Naive thymus-derived CD8-positive, alpha-beta T cell (primary cell): ENCODE measurements at places on chromosomes 16 and 17.

- DNase-seq: no peak
Observed at GRCh38 chr16:31216422-31217135, at the start of gene PYDC1. TSS of gene PYDC1 (minus strand) at chr16:31217135. CDS start at chr16:31217028, 107 bp downstream.

DNA sequence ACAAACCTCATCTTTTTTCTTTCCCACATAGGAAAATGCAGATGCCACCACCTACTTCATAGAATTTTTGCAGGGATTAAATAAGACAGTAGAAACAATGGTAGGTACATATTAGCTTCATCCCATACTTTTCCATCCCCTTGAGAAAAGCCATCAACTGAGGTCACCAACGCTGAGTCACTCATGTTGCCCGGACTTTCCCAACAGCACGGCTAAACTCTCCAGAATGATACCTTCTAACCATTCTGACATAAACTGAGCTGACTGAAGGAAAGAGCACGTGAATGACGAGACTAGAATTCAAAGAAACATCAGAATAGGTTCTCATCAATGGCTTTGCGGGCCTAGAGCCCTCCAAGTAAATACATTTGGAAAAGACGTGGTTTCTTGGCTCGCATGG lies 146.0 kb upstream of the RCVRN start:
- no peak for DNase-seq

DNA sequence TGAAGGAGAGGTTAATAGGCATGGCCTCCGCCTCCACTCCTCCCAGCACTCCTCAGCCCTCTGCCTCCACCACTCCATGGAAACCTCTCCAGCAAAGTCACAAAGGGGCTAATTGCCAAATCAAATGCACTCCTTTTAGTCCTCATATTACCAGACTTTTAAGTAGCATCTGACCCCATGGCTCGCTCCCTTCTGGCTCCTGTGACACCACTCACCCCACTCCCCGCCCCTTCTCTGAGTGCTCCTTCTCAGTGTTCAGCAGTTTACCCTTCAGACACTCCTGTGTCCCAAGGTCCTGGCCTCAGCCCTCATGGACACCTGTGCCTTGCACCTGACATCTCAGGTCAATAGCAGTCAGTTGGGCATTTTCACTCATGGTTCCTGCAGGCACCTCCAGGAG lies 243.5 kb upstream of the CCL2 start:
- DNase-seq: no peak

DNA sequence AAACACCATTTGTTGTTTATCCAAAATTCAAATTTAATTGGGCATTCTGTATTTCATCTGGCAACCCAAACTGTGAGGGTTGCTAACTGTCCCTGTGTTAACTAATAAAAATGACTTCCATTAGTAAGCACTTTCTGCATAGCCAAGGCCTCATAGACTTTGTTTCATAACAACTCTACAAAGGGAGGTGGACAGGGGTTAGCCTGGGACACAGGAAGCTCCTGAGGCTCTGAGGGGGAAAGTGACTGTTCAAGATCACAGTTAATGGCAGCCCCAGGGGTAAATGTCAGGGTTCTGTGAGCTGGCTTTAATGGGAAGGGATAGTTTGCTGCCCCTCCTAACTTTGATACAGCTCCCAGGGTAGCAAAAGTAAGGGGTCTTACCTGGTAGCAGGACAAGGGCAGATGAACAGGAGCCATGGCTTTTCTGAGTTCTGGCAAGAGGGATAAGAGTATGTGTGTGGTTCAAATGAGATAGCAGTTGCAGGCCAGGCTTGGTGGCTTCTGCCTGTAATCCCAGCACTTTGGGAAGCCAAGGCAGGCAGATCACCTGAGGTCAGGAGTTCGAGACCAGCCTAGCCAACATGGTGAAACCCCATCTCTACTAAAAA lies 2.2 kb downstream of the HEATR9 start:
- no peak for DNase-seq

GRCh38 chr16:2147378-2147777 lies 1.0 kb upstream of the RAB26 start:
- DNase-seq: no peak

GRCh38 chr17:1143573-1143972 lies 36.2 kb downstream of the ABR start:
- no peak for DNase-seq

DNA sequence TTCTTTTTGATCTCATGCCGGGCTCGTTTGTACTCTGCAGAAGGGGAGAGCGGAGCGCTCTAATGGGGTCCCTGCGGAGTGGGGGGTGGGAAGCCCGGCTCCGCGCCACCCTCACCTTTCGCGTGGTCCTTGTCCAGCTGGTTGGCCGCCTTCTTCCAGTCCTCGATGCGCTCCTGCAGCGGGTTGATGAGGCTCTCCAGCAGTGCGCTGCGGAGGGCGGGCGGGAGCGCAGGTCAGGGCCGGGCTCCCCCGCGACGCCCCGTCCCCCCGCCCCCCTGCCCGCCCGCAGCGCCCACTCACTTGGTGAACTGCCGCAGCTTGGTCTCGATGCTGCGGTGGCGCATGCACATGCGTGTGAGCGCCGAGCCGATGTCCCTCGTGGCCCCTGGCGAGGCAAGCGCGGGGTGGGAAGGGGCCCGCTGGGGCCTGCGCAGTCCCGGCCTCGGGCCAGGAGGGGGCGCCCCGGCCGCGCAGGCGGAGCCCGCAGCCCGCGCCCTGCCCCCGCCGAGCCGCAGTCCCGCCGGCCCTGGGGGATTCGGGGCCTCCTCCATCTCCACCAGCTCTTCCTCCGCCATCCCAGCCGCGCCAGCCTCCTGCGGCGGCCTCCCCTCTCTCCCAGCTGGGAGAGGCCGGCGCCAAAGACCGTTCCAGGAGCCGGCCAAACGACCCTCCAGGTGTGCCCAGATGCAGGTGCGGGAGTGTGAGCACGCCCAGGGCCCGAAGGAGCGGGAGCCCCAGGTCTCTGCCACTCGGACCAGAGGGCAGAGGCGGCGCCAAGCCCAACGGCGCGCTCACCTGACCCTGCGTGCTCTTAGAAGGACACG lies 6.0 kb downstream of the MTSS2 start:
- DNase-seq: peak; percentile 30

DNA sequence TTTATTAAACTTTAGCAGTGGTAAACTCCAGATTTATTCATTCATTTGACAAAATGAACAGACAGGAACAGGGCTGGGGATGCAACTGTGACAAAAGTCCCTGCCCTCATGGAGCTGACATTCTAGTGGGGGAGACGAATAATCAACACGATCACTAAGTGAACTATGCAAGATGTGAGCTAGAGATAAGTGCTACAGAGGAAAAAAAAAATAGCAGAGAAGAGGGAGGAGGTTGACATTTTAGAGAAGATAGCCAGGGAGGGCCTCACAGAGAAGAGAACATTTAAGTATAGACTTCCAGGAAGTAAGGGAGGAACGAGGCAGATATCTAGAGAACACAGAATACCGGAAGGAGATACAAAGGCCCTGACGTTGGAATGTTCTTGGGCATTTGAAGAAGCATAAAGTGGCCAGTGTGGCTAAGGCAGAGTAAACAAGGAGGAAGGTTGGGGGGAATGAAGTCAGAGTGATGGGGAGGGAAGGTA lies 17.9 kb upstream of the AP1G1 start:
- no peak for DNase-seq

DNA sequence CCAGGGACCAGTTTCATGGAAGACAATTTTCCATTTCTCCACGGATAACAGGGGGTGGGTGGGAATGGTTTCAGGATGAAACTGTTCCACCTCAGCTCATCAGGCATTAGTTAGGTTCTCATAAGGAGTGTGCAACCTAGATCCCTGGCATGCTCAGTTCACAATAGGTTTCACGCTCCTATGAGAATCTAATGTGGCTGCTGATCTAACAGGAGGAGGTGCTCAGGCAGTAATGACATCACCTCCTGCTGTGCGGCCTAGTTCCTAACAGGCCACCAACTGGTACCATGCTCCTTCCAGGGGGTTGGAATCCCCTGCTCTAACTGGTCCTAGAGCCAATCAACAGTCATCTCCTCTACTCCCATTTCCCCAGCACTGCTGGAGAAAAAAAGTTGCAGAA lies 19.9 kb downstream of the TEX14 start:
- no peak for DNase-seq

- DNase-seq: no peak
Observed at GRCh38 chr16:65961476-65962143, 404.9 kb upstream of the CDH5 start.

DNA sequence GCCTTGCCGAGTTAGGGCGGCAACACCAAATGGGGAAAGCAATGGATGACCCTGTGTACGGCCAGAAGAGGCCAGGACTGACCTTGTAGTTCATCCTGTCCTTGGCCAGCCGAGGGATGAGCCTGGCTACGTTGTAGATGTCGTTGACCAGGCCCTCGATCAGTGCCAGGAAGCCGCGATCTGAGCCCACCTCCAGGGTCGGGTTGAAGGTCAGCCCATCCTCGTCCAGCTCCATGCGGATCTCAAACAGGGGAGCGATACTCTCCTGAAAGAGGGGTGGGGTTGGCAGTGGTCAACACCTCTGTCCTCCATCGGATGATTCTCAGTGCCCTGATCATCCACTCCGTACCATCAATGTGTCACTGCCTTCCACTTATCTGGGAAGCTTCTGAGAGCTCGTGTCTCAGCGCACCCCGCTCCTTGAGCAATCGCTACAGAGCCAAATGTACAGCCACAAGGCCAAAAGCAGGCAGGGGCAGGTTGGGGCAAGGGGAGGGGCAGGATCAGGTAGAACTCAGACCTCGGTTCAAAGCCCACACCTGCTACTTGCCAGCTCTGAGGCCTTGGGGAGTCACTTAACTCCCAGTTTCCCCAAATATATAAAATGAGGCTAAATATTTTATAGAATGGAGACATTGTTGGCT lies 39.9 kb downstream of the DNAH17 start:
- no peak for DNase-seq

DNA sequence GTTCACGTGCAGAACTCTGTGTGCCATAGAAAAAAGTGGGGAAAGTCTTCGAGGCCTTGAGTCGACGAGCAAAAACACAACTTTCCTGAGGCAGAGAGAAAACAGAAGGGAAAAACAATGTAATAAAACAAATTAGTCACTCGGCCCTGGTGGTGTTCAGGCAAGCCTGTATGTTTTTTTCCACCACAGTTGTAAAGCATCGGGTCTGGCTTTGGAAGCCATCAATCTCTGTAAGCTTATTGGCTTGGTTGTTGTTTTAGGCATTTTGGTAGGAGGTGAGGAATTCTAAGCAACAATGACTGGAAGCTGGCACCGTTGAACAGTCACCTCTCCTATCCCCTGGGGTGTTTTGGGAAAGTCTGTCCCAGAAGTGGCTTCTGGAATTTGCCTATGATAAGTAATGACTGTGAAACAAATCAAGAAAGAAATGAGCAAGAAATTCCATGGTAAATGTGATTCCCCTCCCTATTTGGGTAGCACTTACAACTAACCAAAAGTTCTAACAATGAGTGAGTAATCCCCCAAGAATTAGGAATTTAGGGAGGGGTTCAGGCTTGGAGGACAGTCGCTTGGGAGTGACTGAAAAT lies 2.8 kb downstream of the CDH13 start:
- DNase-seq: no peak

GRCh38 chr17:43526886-43527648 lies 19.1 kb downstream of the ETV4 start:
- no peak for DNase-seq

- no peak for DNase-seq
Observed at GRCh38 chr16:51968749-51969148, 578.2 kb downstream of the TOX3 start.

GRCh38 chr17:34393401-34393800 lies 30.4 kb upstream of the CCL1 start:
- DNase-seq: no peak

DNA sequence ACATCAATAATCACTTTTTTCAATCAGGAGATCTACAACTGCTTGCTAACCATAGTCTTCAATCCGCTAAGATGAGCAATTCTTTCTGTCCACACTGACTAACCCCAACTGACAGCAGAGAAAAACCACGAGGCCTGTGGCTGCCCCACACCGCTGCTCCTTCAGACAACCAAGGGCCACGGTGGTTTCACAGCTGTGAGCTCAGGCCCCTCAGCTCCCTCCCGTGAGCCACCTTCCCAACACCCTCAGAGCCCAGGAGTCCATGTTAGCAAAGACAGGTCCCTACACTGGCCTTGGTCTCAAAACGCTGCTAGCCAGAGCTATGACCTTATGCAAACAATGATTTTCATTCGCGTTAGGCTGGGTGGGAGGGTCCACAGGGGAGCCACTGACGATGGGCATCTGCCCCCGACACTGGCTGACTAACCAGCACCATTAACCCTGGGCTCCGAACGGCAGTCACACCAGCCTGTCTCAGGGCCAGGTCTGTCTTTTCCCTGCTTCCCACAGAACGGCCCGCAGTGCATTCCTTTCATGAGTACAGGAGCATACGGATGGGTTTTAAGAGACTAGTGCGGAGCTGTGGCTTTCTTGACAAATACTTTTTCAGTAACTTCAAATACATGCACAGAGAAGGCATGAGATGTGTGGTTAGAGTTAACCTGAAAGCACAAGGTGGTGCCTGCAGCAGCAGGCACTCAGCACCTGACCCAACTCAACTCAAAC lies 67.3 kb downstream of the ANKRD11 start:
- peak; percentile 53 for DNase-seq

DNA sequence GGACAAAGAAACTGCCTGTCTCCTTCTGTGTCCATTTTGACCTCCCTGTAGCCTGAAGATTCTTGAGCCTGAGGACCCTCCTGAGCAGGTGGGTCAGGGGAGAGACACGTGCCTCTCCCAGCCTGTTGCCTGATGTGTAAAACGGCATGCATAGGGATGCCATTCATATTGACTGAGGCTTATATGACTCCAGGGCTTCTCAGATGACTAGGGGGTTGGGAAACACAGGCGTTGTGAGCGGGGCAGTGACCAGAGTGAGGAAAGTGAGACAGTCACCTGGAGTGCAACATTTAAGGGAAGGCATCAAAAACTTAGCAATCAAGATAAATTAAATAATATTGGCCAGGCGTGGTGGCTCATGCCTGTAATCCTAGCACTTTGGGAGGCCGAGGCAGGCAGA lies 5.1 kb upstream of the SLC16A5 start:
- DNase-seq: no peak

- no peak for DNase-seq
Observed at GRCh38 chr17:58507123-58507634, 7.3 kb downstream of the MTMR4 start.

- no peak for DNase-seq
Observed at GRCh38 chr17:47316311-47316710, 7.4 kb upstream of the EFCAB13 start.

DNA sequence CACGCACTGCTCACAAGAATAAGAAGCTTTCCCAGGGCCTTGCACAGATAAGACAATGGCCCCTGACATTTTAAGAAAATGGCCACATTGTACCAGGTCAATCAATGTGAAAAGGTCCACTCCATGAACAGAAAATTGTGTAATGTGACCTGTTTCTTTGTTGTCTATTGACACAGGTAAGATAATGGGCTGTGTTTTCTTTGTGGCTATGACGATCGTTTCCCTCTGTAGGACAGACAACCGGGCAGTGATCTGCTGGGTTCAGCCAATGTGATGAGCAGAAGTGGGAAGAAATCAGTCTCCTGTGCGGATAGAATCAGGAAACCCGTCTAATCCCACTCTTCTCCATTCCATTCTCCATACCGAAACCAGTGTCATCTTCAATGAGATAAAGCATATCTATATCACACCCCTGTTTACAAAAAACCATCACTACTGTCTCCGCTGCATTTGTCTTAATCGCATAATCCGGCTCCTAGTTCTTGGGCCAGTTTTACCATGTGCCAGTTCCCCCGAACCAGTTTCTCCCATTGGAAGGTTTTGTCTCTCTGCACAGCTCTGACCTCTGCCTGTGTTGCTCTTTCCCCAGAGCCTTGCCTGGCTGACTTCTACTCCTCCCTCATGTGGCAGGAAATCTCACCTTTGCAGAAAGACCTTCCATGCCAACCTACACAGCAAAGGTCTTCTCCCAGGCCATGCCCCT lies 66.9 kb upstream of the ATF7IP2 start:
- DNase-seq: no peak
